ENCODE measurements at places on chromosomes 16 and 17.

GRCh38 chr17:46057366-46057765 is 58.3 kb downstream of the STH start:
- no peak for DNase-seq

DNA sequence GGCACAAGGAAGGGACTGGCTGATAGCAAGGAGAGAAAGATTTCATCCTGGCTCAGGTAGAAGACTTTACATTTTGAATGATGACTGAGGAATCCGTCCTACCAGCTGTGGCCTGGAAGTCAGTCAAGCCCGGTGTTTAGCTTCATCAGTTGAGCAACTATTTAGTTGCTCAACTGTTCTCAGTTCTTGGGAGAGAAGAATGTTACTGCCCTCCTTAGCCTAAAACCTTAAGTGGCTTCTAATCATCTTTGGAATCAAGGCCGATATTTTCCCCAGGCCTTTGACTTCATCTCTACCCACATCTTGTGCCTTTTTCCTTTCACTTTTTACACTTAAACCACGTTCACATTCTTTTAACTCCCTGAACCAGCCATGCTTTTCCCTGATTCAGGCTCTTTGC is 17.3 kb upstream of the RBL2 start:
- no peak for DNase-seq

DNA sequence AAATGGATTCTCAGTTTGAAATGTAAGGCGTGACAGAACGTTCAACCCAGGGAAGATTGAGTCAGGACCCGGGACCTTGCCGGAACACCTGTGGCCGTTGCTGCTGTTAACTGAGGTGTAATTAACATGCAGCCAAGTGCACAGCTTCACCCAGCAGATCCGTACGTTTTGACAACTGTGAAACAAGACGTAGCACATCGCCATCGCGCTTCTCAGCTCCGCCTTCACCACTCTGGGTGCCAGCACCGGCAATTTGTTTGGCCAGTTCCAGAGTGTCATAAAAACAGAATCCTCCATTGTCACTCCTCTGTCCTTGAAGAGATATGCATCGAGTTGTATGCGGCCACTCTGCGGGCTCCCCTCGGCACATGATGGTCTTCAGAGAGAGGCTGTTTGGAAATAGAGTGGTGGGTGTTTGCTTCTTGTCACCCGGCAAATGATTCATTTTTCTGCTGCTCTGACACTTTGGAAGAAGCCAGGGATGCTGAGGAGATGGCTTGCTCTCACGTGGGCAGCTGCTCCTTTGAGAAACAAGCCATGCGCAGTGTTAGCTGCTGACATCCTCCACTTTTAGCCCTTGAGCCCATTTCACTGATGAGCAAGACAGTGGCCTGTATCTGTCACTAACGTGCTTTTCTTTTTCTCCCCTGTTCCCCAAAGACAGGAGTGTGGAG is 22.6 kb downstream of the NAA60 start:
- no peak for DNase-seq

GRCh38 chr16:25580041-25580440 is 111.7 kb upstream of the HS3ST4 start:
- no peak for DNase-seq

DNA sequence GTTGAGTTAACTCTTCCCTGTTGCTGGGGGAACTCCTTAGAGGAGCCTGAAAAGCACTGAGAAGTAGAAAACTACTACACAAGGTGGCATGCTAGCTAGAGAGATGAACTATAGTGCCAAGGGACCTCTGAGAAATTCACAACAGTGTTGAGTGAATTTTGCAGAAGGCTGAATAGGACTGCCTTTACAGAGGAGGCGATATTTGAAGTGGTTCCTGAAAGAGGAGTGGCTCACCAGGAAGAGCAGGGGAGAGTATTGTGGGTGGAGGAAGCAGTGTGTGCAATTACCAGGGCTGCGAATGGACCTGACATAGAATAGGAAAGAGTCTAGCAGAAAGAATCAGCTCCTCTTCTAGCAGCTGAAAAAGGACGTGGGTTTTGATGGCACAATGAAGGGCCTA is 66.4 kb downstream of the CDK5R1 start:
- DNase-seq: no peak

GRCh38 chr17:34254651-34255380 is at the start of gene CCL2:
TSS of gene CCL2 (plus strand) at chr17:34255285. CDS start at chr17:34255350, 65 bp downstream.
- DNase-seq: no peak

- no peak for DNase-seq
These were observed 204.7 kb upstream of the CIBAR2 start for GRCh38 chr16:85316944-85317343.

- no peak for DNase-seq
These were observed 30.3 kb upstream of the RPH3AL start for GRCh38 chr17:382644-383533.
